CMK (cell line): ENCODE measurements at places on chromosomes 4 and X.
A peak's percentile ranks its signal among the peaks of the same experiment; 100 is the strongest.

GRCh38 chr4:47876310-47876709, 38.1 kb downstream of the NFXL1 start:
- DNase-seq: no peak

- no peak for DNase-seq
These were observed 30.2 kb upstream of the GRIA3 start for GRCh38 chrX:123153846-123154335.

DNA sequence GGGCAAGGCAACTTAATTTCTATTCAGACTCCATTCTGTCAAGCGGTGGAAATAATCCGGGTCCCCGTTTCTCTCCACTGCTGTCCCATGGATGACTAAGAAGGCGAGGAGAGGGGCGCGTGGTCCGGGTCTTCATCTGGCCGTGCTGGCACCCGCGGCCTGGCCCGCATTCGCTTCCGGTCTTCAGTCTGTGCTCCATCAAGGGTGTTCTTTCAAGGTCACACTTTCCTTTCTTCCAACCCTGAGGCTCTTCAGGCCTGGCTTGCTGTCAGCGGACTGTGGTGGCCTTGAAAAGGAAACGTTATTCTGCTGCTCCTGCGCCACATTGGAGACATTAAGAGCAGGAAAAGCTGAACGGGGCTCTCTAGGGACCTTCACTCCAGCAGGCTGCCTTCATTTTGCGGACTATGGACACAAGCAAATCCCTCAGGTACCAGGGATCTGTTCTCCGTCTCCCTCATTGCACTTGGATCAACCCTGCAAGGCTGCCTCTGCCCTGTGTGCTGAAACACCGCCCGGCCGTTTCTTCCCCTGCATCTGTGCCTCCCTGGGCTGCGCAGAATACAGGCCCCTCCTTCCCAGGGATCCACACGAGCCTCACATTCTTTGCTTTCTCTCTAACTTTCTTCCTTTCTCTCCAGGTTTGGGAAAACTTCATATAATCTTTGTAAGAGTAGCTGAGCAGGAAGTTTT, 5.7 kb upstream of the SLC25A4 start:
- no peak for DNase-seq

- no peak for DNase-seq
These were observed 51.2 kb downstream of the ZNF827 start for GRCh38 chr4:145887241-145887991.

GRCh38 chr4:118286685-118287084, 66.1 kb downstream of the PRSS12 start:
- DNase-seq: no peak

- DNase-seq: no peak
These were observed 61.7 kb upstream of the CBR4 start for GRCh38 chr4:169071747-169072146.

DNA sequence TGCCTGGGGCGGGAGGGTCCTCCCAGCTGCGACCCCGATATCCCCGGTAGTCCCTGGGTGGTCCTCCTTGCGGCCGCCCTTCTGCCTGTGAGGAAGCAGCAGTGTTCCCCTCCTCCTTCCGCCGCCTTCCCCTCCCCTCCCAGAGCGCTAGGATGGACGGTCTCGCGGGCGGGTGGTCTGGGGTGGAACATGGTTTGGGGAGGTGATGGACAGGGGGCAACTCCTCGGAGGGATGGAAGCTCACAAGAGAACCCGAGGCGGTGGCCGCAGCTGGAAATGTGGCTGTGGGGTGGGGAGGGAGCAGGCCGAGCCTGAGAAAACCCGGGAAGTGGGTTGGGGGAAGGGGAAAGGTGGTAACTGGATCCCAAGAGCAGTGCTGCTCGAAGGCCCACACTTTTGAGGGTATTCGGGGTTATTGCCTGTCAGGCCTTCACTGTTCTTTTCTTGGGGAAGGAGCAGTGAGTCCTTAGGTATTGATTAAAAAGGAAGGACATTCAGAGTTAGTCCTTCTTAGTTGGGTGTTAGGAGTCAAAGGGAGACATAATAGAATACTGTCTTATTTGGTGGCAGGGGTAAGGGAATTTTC, 581 bp downstream of the UBE2K start:
- DNase-seq: peak; percentile 61

GRCh38 chrX:1661048-1661921, 46.4 kb downstream of the ASMT start:
- DNase-seq: no peak

DNA sequence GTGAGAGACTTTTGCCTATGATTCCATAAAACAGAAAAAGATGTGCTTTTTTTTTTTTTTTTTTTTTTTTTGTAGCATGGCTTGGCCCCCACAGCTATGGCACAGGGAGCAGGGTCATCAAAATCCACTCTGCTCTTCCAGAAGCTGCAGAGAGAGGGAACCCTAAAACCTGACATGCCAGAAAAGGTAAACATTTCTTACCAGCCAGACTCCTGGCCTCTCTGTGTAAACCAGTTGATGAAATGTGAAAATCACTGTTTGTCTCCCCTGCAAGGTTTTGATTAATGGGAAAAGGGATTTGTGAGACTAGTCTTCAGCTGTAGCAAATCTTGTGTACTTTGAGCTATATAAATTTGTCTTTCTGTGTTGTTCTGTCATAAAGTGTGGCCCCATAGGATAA, 105.9 kb downstream of the ARSJ start:
- DNase-seq: no peak

DNA sequence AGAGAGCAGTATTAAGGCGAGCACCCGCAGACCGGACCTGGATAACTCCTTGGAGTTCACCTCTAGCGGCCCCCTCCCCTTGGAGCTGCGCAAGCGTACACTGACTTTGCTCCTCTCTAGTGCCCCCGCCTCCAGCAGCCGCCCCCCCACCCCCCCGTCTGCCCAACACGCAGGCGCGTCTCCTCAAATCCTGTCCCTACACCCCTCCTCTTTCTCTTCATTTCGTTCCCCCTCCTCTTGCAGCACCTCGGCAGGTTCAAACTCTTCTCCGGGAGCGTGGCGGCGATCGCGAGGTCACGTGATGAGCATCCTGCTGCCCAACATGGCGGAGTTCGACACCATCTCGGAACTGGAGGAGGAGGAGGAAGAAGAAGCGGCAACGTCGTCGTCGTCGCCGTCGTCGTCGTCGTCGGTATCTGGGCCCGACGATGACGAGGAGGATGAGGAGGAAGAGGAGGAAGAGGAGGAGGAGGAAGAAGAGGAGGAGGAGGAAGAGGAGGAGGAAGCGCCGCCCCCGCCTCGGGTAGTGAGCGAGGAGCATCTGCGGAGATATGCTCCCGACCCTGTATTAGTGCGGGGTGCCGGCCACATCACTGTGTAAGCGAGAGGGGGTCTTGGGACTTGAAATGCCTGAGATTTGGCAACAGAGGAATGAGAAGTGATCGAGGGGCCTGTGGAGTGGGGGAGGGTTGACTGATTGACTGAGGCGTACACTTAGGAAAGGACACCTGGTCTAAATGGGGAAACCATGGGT, at the start of gene CHIC1:
TSS of gene CHIC1 (plus strand) at position 214 of the 754 bp plus-strand sequence. CDS start at position 302, 88 bp downstream.
- DNase-seq: peak; percentile 55

- DNase-seq: no peak
These were observed 383 bp upstream of the TBC1D19 start for GRCh38 chr4:26583538-26583864.

- DNase-seq: no peak
These were observed 29.3 kb downstream of the INTS12 start for GRCh38 chr4:105679186-105679585.

- no peak for DNase-seq
These were observed 158.4 kb upstream of the SLC7A11 start for GRCh38 chr4:138400543-138400942.

- DNase-seq: no peak
These were observed 326.6 kb upstream of the F9 start for GRCh38 chrX:139203651-139204570.

DNA sequence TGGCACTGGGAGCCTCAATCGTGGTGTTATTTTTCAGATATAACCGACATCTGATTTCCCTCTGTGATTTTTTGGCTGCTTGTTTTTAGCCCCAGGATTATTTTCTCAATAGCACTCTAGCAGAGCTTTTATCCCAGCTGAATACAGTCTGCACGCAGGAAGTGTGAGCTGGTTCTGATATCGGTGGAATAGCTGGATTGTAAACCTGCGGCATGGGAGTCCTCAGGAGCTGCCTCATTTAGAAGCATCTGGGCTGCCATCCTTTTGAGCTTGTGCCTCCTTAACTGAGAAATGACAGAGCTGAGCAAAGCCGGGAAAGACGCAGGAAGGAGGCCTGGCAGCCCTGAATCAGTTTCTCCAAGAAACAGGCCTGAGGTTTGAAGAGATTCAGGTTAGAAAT, 28.4 kb upstream of the GRPEL1 start:
- no peak for DNase-seq

- no peak for DNase-seq
These were observed 89.6 kb downstream of the SCD5 start for GRCh38 chr4:82708982-82709381.

- DNase-seq: no peak
These were observed 173.7 kb downstream of the GPAT3 start for GRCh38 chr4:83709627-83710026.

- DNase-seq: no peak
These were observed 28.6 kb downstream of the GPC3 start for GRCh38 chrX:133956570-133957340.

DNA sequence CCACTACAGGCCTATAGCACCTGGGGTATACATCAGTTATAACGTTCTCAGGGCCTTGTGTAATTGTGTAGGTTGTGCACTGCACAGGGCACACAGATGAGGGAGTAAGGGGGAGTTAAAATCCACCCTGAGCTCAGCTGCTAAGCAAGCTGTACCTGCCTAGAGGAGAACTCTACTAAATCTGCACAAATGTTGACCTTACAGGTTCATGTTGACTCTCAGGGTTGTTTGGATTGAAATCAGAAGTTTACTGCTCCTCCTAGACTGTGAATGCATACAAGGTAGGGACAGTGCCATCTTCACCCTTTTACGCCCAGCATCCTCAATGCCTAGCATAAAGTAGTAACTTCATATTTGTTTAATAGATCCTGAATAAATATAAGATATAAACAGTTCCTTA, 89.8 kb downstream of the SMARCA1 start:
- DNase-seq: no peak

DNA sequence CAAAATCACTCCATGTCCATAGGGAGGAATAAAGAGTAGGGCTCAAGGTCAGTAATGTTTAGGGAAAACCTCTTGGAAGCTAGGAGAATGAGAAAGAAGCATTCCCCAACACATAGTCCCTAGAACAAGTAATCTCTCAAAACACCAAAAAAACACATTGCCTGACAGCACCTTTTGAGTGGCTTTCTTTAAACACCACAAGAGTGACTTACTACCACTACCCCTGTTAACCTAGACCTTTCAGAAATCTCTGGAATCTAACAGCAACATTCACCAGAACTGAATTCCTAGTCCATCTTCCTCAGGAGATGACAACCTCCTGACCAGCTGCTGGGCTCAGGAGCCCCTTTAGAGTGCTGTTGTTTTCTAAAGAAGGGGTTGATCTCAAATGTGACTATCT, 142.2 kb downstream of the SOWAHB start:
- no peak for DNase-seq

- DNase-seq: no peak
These were observed 608.0 kb upstream of the FTHL17 start for GRCh38 chrX:31679861-31680260.
